T follicular helper cell (primary cell): ENCODE measurements at places on chromosomes 1 and 21.

DNA sequence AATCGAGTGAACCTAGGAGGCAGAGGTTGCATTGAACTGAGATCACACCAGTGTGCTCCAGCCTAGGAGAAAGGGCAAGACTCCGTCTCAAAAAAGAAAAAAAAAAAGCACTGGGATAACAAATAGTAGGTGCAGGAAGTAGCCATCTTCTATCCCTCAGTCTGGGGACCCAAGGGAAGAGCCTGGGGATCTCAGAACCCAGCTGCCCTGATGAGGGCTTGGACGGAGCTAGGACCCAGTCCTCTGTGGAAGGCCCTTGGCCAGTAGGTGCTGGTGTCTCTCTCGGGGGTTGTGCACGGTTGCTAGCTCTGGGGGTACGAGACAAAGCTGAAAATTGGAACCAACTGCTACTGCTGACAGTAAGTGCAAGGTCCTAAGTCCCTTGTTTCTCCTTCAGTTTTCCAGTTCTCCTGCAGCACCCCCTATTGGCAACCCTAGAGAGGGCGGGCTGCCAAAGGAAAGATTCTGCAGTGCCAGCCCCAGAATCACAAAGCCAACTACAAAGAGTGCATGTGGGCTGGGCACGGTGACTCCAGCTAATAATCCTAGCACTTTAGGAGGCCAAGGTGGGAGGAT lies 57.6 kb upstream of the KIF1B start:
- no peak for DNase-seq

GRCh38 chr1:3480369-3480719 lies 25.9 kb downstream of the ARHGEF16 start:
- DNase-seq = no peak

- DNase-seq = no peak
Observed at GRCh38 chr1:186722711-186723309, 42.6 kb upstream of the PTGS2 start.

GRCh38 chr21:16305686-16306085 lies 575.9 kb downstream of the USP25 start:
- DNase-seq = no peak

GRCh38 chr1:21219674-21220073 lies 43.0 kb upstream of the EIF4G3 start:
- DNase-seq = no peak

- peak; percentile 60 for DNase-seq
Observed at GRCh38 chr1:205977402-205978014, 25.7 kb downstream of the RAB7B start.
